ENCODE measurements at places on chromosomes 3 and 15.

DNA sequence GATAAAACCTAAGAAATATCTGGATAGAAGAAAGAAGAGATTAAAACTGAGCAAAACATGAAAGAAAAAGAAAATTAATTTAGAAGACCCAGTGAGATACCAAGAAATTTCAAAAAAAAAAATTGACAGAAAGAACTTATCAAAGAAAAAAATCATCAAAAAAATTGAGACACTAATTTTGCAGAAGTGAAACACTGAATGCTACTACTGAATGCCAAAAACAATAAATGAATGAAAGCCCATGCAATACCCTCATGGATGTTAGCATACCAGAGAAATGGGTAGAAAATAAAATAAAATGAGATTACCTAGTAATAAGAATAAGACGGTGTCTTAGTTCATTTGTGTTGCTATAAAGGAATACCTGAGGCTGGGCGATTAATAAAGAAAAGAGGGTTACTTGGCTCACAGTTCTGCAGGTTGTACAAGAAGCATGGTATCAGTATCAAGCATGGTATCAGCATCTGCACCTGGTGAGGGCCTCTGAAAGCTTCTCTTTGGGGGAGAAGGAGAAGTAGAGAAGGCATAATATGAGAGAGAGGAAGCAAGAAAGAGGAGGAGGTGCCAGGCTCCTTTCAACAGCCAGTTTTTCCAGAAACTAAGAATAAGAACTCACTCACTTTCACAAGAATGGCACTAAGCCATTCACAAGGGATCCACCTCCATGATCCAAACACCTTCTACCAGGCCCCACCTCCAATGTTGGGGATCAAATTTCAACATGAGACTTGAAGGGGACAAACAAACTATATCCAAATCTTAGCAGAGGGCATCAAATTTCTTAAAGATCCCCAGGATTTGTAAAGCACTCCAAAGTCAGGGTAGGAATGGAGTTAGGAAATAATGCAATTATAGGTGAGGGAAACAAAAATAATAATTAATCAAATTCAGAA is 73.2 kb downstream of the BTLA start:
- DNase-seq, result no peak

DNA sequence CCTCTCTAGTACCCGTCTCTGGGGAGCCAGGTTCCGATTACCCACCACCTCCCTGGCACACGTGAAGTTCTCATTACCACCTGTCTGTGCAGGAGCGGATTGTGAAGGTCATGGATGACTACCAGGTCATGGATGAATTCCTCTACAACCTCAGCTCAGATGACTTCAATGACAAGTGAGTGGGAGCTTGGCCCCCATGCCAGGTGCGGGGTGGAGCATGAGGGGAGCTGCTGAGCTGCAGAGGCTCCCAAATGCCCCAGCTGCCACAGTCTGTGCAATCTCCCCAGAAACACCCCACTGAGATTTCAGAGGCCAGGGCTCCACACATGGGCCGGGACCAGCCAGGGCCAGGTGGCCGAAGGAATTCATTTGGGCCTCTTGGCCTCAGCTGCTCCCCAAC is 34.3 kb downstream of the DNAH1 start:
- DNase-seq, result no peak

GRCh38 chr3:7917443-7918151 is 584.0 kb upstream of the LMCD1 start:
- no peak for DNase-seq

DNA sequence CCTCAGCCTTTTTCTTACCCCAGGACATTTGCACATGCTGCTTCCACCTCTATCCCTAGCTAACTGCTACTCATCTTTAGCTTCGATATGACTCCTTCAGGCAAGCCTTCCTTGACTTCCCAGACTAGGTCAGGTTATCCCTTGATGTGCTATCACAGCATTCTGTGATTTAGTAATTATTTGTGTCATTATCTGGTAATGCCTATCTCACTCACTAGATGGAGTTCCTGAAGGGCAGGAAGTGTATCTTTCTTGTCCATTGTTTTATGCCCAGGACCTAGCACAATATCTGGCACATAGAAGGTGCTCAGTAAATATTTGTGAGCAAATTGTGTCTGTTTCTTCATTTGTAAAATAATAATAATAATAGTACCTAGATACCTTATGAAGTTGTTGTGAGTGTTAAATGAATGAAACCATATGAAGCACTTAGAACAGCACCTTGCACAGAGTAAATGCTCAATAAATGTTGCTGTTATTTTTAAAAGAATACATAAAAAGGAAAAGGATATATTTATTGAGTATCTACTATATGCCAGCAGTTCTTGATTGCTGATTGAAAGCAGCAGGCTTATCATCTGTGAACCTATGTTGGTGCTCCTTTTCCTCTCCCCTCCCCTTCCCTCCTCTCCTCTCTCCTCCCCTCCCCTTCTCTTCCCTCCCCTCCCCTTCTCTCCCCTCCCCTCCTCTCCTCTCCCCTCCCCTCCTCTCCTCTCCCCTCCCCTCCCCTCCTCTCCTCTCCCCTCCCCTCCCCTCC is 31.5 kb downstream of the SQOR start:
- no peak for DNase-seq

GRCh38 chr15:35595656-35596055 is 49.7 kb upstream of the DPH6 start:
- DNase-seq, result peak; percentile 58

DNA sequence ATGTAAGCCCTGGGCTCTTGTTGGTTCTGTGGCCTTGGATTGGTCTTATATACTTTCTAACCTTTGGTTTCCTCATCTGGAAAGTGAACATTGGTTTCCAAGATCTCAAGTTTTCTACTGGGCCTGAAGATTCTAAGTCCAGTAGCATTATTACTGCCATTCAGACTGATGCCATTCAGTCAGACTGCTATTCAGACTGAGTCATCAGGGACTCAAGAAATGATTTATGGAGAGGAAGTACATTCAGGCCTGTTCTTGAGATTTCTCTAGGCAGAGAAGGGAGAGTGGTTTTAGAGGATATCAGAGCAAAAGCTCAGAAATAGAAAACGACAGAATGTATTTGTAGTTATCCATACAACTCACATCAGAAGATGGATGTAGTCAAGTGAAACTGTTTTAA is 557.2 kb downstream of the NR2F2 start:
- DNase-seq, result no peak

GRCh38 chr15:76718863-76719262 is 186.3 kb downstream of the SCAPER start:
- no peak for DNase-seq

DNA sequence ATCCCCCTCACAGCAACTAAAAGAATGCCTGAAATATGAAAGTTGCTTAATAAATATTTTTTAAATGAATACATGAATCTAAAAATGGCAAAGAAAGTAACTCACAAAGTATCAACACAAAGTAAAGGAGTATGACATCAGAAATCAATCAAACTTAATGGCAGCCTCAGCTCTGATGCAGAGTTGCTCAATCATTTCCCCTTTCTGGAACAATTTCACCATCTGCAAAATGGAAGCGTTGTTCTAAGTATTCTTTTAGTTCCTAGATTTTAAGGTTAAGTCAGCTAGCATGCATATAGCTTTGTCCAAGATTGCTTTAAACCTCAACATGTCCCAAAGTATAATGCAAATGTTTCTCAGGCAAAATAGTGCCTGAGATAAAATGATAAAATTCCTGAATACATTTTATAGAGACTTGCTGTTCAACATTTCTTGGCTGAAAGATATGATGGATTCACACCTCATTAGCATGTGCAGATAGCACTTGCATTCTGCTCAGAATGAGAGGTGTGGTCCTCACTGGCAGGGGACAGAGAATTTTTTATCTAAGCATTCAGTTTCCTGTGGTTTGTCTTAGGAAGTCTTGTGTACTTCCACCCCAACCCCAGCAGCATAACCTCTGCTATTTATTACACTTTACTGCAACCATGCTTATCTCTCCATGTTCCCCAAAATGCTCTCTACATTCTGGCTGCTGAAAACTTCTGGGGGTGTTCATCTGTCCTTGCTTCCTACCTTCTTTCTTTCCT is 429.3 kb downstream of the GRM7 start:
- DNase-seq, result no peak

GRCh38 chr3:31100519-31100918 is 206.1 kb upstream of the GADL1 start:
- DNase-seq, result no peak

- no peak for DNase-seq
Observed at GRCh38 chr3:143604402-143605185, 243.7 kb downstream of the SLC9A9 start.

GRCh38 chr15:74988007-74988800 is 7.2 kb upstream of the SCAMP5 start:
- DNase-seq, result no peak

GRCh38 chr3:99852851-99853250 is 35.2 kb downstream of the CMSS1 start:
- no peak for DNase-seq

DNA sequence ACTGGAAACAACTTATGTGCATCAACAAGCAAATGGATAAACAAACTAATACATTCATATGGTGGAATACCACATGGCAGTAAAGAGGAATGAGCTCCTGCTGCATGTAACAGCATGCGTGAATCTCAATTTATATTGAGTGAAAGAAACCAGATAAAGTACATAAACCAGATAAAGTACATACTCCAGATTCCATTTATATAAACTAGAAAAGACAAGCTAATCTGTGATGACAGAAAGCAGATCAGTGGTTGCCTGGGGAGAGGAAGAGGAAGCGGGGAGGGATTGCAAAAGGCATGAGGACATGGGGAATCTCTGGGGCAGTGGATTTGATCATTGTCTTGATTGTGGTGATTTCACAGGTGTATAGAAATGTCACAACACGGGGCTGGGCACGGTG is 34.2 kb downstream of the LIMD1 start:
- no peak for DNase-seq

- DNase-seq, result no peak
Observed at GRCh38 chr3:120688121-120688520, 6.1 kb upstream of the HGD start.

DNA sequence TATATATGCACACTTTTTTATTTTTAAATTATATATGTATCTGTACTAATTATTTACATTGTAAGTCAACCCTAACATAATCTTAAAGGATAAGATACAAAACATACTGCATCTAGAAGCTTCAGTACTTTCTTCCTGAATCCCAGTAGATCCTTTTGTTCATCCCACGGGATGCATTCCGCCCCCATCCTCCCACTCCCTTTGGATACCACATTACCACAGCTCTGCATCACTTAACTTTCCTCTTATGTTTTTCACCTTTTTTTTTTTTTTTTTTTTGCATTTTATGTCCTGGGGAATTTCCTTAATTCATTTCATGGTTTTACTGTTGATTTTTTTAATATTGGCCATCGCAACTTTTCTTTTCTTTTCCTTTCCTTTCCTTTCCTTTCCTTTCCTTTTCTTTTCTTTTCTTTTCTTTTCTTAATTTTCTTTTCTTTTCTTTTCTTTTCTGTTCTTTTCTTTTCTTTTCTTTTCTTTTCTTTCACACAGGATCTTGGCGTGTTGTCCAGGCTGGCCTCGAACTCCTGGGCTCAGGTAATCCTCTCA is 3.0 kb downstream of the OPA1 start:
- DNase-seq, result no peak

DNA sequence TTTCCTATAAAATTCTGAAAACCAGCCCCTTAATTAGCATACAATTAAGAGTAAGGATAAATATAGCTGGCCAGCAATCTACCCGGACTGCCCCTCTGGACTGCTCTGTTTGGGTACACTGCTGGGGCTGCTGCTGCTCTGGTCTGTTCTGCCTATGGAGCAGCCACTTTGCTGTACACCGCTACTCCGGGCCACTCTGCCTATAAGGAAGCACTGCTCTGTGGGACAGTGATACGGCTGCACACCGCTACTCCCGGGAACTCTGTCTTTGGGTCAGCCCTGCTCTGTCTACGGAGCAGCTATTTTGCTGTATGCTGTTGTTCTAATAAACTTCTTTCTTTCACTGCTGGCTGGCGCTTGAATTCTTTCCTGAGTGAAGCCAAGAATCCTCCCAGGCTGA is 316.5 kb upstream of the PLSCR5 start:
- no peak for DNase-seq

GRCh38 chr15:30923429-30923828 is 19.7 kb downstream of the FAN1 start:
- DNase-seq, result no peak

DNA sequence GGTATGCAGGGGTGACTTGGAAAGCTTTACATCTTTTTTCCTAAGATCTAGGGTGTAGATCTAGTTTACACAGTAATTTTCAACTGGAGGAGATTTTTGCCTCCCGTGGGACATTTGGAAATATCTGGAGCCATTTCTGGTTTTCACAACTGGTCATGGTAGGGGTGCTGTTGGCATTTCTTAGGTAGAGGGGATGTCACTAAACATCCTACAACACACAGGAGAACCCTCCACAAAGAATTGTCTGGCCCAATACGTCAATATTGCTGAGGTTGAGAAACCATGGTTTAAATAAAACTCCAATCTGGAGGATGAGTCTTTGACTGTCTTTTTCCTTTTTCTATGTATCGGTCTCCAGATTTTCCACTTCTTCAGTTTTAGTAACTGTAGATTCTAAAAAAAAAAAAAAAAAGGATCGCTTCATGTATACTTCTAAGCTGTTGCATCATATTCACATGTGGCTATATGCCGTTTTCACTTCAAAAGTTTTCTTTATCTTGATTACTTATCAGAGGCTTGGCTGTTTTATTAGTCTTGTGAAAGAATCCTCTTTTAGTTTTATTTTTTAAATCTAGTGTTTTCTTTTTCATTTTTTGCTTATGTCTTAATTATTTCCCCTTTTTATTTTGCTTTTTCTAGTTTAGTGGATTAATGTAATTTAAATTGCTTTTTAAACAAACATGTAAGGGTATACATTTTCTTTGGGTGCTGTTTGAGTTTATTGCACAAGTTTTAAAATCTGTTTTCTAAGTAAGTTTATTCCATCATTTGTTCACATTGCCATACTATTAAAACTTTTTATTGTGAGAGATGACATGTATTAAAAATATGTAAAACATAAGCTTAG is 21.2 kb downstream of the UBE2Q2 start:
- DNase-seq, result peak; percentile 26

- no peak for DNase-seq
Observed at GRCh38 chr3:82814660-82815059, 1053.2 kb upstream of the GBE1 start.

GRCh38 chr3:185852635-185853034 is 27.8 kb upstream of the IGF2BP2 start:
- no peak for DNase-seq

Measured in SK-N-MC (cell line).